ENCODE measurements at places on chromosomes 2 and 18. TPM values are rescaled to one million over a fixed set of nuclear protein-coding genes. Genes with fewer than 3 reads are reported as not detected.

The UGT1A3 gene
- not detected for total RNA-seq

- H3K4me1 ChIP-seq, result no peaks in the 10 kb centered on the region
- no peaks in the 10 kb centered on the region for H3K36me3 ChIP-seq
- DNase-seq, result no peak
These were observed 156.2 kb downstream of the DDX1 start for GRCh38 chr2:15747603-15748471.

The PHLPP1 gene
- total RNA-seq, result 10.8 TPM

The CD226 gene
- total RNA-seq, result 128 TPM

DNA sequence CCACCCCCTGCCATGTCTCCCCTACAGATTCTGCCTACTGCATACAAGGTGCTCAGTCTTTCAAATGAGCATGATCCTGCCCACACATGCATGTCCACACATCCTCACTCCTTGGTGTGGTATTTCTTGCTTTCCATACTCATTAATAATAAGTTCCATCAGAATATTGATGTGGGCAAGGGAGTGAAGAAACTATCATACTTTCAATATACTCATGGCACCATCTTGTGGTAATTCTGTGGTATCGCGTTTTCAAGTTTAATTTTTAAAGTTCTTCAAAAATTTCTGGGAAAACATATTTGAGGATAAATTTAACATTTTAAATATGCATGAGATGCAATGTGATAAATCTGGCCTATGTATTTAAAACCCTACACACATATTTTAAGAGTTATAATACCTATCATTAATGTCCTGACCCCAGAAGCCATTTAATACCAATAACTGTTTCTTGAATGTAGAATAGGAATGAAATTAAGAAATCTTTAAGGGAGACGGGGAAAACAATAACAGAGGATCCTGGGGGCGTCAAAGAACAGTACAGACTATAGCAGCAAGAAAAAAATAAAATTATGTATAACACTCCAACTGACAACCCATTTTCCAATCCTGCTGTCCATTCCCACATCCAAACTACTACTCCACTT lies 110.1 kb downstream of the ZNF385B start:
- no peaks in the 10 kb centered on the region for H3K4me1 ChIP-seq
- no peak for DNase-seq
- H3K36me3 ChIP-seq, result no peaks in the 10 kb centered on the region
- H3K27ac ChIP-seq, result no peak overlapping the region

The SNORC gene
- total RNA-seq, result 1.0 TPM
